Kasumi-1 (cell line): ENCODE measurements at places on chromosomes 11 and 22.
A peak's percentile ranks its signal among the peaks of the same experiment; 100 is the strongest.

- no peak for DNase-seq
Measured at GRCh38 chr22:43483266-43483665, 71.5 kb downstream of the MPPED1 start.

DNA sequence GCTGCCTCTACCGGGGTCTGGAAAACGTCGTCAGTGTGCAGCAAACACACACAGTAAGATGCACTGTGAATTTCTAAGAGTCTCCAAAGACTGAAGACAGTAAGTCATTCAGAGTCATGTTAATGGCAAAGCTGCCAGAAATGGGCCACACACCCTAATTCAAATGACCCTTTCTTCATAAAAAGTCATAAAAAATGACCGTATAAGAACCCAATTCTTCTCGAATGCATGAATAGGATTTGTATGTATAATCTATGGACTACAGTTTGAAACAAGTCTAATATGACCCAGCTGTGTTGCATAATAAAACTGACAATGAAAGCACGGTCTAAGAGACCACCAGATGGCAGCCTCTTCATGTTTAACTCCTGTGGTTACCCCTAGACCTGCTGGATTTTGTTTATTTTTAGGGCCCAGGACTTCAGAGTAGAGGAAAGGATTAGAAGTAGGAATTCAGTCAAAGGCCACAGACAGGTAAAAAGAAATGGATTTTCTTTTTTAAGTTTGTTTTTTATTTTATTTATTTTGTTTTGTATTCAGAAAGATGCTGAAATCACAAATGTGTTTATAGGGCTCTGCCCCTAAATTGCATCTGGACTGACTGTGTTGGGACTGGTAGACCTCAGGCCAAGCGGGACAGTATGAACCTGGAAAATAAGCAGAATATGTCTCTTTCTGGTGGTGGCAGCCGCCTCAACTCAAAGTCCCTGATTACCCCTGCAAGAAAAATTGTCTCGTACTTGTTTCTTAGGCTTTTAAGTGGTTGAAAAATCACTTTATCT is 32.1 kb upstream of the SLC5A12 start:
- peak; percentile 71 for DNase-seq

DNA sequence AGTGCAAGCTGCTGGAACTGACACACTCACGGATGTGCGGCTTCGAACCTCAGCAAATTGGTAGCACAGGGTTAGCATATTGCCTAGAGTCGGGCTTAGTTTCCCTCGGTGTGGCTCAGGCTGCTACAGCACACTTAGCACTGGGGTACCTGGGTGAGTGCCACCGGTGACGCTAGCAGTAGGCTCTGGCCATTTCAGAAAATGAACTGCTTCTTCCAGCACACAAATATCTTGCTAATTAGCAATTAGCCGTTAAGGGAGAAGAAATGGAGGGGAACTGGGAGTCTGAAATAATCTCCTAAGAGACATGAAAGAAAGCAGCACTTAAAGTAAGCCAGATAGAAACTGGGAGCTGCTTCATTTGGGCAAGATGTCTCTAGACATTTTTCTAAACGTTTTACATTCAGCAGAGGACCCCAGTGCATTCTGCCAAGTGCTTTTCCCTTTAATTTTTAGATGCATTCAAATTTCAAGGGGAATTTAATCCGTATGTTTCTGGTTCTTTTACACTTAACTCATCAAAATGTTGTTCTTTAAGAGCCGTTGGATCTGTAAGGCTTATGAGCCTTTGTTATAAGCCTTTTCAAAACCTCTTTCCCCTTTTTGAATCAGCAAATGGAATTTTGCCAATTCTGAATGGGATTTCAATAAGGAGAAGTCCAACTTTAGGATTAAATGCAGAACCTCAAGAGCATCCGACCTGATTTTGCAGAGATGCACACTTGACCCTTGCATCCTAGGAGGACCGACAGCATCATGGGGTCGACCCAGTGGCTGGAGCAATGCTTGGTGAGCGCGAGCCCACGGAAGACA is 708.1 kb downstream of the NTM start:
- no peak for DNase-seq

GRCh38 chr11:57650739-57651090 is 1.0 kb upstream of the YPEL4 start:
- no peak for DNase-seq

- no peak for DNase-seq
Measured at GRCh38 chr11:44839458-44840084, 111.1 kb downstream of the TP53I11 start.

- no peak for DNase-seq
Measured at GRCh38 chr11:102283116-102283485, 34.2 kb upstream of the BIRC3 start.
